NCI-H1436 treated with DMSO at 0.1 percent for 48 hours (cell line): ENCODE measurements at places on chromosomes 1 and 21.
A peak's percentile ranks its signal among the peaks of the same experiment; 100 is the strongest.

- no peak for DNase-seq
Observed at GRCh38 chr21:35953597-35953996, 106.7 kb downstream of the SETD4 start.

- DNase-seq: no peak
Observed at GRCh38 chr1:243473227-243474135, 217.6 kb downstream of the SDCCAG8 start.

- no peak for DNase-seq
Observed at GRCh38 chr1:32869923-32870614, 643 bp downstream of the FNDC5 start.

- no peak for DNase-seq
Observed at GRCh38 chr1:35452106-35452774, 105.0 kb downstream of the KIAA0319L start.

GRCh38 chr1:23384312-23385058 is 14.8 kb upstream of the ZNF436 start:
- DNase-seq: no peak

DNA sequence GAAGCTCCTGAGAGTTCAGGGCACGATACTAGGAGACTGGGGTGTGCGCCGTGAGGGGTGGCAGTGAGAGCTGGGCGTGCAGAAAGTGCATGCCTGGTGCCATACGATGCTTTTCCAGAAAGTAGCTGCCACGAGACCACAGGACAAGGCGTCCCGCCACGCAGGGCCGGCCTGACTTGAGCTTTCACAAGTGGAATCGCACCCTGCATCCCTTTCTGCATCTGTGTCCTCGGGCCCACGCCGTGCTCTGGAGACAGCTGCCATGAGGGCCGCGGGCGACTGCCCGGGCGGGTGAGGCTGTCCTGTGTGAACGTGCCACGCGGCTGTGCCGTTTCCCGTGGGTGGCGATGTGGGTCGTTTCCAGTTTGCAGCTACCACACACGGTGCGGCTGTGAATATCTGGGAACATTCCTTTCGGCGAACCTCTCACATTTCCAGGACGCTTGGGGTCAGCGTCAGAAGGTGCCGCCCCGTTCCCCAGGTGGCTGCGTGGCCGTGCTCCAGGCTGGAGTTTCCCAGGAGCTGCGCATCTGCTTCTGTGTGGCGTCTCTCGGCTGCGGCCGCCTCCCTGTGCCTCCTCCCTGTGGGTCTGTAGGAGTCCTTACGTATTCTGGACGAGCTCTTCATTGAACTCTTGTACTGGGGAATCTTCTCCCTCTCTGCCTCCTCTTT is 1.0 kb upstream of the PERM1 start:
- DNase-seq: no peak

- no peak for DNase-seq
Observed at GRCh38 chr1:197787056-197787455, 11.8 kb upstream of the DENND1B start.

GRCh38 chr1:10295481-10296085 is 85.2 kb downstream of the KIF1B start:
- no peak for DNase-seq

DNA sequence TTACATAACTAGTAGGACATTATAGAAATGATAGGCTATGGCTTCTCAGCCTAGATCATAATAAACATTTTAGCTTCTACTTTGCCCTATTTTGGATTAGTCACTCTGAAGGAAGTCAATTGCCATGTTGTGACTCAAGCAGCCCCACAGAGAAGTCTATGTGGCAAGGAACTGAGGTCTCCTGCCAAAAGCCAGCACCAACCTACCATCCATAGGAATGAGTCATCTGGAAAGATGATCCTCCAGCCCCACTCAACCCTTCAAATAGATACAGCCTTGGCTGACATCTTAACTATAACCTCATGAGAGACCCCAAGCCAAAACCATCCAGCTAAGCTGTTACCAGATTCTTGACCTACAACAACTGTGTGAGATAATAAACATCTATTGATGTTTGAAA is 76.3 kb upstream of the BEND5 start:
- DNase-seq: no peak

GRCh38 chr1:184075055-184076029 is 23.8 kb downstream of the TSEN15 start:
- DNase-seq: peak; percentile 18

GRCh38 chr1:85692730-85693314 is 15.4 kb downstream of the ZNHIT6 start:
- peak; percentile 1 for DNase-seq

DNA sequence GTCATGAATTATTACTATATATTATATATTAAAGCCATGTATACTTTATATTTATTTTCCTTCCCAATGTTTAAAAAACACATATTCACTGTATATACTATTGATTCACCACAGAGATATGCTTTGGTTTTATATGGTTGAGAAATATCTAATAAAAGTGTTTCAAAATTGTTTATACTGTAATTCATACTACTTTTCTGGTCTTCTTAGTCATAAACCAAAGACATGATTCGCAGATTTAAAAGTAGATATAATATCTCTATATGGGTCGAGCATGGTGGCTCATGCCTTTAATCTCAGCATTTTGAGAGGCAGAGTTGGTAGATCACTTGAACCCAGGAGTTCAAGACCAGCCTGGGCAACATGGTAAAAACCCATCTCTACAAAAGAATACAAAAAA is 738.4 kb downstream of the USP25 start:
- DNase-seq: no peak

DNA sequence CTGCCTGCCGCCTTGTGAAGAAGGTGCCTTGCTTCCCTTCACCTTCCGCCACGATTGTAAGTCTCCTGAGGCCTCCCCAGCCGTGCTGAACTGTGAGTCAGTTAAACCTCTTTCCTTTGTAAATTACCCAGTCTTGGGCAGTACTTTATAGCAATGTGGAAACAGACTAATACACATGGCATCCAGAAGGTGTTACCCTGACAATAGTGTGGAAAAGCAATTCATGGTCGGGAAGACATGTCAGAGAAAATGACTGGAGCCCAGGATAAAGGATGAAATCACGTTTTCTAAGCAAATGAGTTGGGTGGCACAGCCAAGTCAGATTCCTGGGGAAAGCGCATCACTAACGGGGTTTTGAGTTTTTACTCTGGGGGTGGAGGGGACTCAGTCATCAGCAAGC is 76.4 kb downstream of the HLCS start:
- DNase-seq: no peak

DNA sequence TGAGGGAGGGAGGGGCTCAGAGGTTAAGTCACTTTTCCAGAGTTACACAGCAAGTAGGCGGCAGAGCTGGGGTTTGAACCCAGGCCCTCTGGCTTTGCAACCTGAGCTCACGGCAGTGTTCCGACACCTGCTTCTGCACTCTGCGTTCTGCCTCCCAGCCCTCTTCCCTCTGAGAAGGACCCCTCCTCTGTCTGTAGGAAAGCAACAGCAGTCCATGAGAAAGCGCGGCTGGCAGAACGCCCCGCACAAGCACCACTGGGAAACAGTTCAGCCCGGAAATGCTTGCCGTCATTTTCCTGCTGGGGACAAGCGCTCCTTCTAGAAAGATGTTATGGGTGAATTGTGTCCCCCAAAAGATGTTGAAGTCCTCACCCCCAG is 241.1 kb downstream of the NPHP4 start:
- no peak for DNase-seq

- no peak for DNase-seq
Observed at GRCh38 chr1:175830500-175830899, 87.1 kb upstream of the TNR start.

DNA sequence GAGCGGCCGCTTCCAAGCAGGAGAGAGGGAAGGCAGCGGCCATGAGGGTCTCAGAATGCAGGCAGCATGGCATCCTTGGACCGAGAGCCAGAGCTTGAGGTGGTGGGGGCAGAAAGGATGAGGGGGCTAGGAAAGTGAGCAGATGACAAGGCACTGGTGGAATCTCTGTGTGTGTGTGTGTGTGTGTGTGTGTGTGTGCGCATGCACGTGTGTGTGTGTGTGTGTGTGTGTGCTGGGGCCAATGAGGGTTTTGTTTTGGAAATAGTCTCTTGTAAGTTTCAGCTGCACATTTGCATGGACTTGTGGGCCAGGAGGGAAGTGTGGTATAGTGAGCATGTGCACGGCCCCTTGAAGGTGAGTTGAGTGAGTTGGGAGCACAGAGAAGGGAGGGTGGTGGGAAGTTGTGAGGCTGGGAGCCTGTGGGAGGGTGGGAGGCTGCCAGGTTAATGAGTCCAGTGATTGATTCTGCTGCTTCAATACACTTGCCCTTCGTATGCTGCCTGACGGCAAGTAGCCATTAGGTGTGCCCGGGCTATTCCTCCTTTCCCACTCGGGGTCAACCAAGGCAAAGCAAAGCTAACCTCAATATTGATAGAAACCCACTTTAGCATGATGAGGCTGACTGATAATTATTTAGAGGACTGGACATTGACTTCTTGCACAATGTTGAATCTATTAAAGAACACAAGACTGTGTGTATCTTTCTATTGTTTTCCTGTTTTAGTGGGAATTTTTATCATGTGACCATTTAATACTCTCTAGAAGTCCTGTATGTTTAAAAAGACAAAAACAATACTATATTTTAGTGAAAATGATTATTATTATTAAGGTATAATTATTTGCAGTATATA is 80.3 kb downstream of the PROX1 start:
- DNase-seq: no peak

- DNase-seq: no peak
Observed at GRCh38 chr1:79694241-79694640, 687.7 kb upstream of the ADGRL4 start.

- no peak for DNase-seq
Observed at GRCh38 chr1:60171801-60172200, 98.2 kb upstream of the C1orf87 start.

- no peak for DNase-seq
Observed at GRCh38 chr1:206469933-206470691, at the start of gene IKBKE. Gene IKBKE, plus strand, starts transcription at chr1:206470476. Its CDS starts 2,752 bp downstream, at chr1:206473228.

DNA sequence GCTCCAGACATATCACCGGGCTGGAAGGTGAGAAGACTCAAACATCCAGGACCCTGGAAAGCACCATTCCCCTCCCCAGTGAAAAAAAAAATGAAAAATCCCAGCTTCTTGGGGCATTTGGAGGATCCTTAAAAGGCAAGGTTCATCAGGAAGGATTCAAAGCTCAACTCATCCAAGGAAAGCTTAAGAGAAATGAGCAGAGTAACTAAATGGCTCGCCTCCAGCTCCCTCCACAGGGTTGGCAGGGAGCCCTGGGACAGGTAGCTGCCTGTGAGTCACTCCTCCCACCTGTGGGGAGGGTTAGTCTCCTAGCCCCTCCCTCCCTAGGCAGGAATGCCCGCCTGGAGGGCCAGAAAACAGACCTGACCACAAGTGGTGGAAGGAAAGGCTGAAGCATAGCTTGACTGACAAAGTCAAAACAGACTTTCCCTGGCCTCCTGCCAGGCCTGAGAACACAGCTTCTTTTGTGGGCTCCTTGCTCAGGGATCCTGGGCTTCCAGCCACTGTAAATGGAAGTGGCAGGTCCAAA is 712 bp upstream of the LAMB3 start:
- no peak for DNase-seq

GRCh38 chr1:225617479-225617878 is 35.4 kb downstream of the ENAH start:
- DNase-seq: no peak

DNA sequence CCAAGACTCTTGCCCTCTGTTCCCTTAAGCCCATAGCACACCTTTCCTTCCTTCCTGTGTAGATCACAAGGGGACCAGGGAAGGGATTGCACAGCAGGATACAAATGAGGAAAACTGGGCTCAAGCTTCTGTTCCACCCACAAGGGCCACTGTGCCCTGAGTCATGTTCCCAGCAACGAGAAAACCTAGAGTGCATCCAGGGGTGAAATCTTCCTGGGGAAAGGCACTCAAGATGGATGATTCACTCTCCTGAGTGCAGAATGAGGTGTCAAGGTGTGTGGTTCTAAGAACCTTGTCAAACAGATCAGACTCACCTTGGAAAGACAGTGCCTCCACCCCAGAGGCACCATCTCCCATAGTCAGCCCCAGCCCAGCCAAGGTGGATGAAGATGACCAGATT is 40.7 kb upstream of the EYA3 start:
- DNase-seq: no peak

DNA sequence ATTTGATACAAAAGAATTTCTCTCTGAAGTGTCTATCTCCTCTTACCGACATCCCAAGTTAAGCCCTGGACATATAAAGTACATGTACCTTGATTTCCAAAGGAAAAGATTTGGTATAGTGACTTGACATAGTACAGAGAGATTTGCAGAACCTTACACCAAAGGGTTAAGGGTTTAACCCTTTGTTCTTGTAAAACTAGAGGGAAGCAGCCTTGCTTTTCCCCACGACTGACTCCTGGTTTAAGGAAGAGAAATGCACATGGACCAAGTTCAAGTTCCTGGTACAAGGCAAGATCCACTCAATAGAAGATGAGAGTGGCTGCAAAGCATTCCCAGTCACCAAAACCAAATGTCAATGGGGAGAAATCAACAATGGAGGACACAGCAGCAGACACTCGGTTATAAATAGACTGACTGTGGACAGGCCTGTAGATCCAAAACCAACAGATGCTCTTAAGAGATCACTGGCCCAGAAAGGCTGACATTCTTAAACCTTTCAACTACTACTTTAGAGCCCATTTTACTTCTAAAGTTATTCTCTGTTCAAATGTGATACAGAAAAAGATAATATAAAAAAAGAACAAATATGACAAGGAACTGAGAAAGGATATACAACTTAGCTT is 69.4 kb downstream of the PUM1 start:
- DNase-seq: no peak

GRCh38 chr1:211781260-211781659 is 49.3 kb downstream of the LPGAT1 start:
- no peak for DNase-seq

DNA sequence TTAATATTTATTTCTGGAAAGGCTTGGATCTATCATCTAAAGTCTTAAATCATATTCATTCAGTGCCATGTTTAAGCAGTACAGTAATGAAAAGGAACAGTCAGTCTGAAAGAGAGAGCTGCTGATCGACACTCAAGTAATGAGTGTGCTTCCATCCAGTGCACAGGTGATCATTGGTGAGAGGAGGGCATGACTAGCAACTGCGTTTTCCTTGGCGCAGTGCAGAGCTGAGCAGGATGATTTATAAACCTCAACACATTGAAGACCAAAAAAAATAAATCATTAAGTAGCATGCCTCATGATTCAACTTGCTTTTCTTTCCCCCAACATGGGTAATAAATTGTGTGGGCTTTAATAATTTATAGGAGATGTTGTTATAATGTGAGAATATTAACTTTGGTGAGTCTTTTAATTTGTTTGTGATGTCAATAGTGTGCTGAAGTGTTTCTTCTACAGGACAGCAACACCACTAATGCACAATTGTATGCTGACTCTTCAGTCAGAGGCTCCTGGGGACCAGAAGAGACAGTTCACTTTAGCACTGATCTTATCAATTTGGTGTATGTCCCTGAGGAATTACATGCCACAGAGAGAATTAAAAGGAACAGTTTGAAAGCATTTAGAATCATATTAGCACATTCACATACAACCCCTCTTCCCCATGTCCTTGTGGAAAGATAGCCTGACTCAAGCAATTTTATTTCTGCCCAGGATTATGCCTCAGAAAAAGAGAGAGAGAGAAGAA is 199.7 kb upstream of the ADGRL2 start:
- DNase-seq: no peak

- DNase-seq: no peak
Observed at GRCh38 chr1:21938732-21939538, 1.8 kb upstream of the HSPG2 start.

GRCh38 chr1:166691476-166691875 is 147.8 kb upstream of the POGK start:
- DNase-seq: no peak

- DNase-seq: no peak
Observed at GRCh38 chr1:19606817-19607642, 37.1 kb upstream of the NBL1 start.

- no peak for DNase-seq
Observed at GRCh38 chr1:206470692-206471414, 577 bp downstream of the IKBKE start.

- peak; percentile 43 for DNase-seq
Observed at GRCh38 chr1:1136547-1137230, 20.8 kb upstream of the C1orf159 start.
